Urinary bladder (tissue), 4 donors: ENCODE measurements at places on chromosomes 1 and 21. TPM values are rescaled to one million over a fixed set of nuclear protein-coding genes. Genes with fewer than 3 reads are reported as not detected.

PLA2G4A gene
- 36.8 TPM for total RNA-seq

GRCh38 chr1:13960375-13960987, 260.5 kb downstream of the PRDM2 start:
- peak; percentile 33 for DNase-seq

DNA sequence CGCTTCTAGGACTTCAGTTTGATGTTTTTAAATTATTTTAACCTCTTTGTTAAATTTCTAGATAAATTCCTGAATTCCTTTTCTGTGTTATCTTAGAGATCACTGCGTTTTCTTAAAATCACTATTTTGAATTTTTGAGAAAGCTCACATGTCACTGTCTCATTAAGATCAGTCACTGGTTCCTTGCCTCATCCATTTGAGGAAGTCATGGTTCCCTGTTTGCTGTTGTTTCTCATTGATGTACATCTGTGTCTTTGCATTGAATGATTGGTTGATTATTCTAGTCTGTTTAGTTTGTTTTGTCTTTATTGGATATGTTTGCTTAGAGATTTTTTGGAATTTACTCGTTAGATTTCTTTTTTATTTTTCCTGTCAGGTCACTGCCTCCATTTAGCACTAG, 50.1 kb downstream of the CRP start:
- DNase-seq: no peak

DNA sequence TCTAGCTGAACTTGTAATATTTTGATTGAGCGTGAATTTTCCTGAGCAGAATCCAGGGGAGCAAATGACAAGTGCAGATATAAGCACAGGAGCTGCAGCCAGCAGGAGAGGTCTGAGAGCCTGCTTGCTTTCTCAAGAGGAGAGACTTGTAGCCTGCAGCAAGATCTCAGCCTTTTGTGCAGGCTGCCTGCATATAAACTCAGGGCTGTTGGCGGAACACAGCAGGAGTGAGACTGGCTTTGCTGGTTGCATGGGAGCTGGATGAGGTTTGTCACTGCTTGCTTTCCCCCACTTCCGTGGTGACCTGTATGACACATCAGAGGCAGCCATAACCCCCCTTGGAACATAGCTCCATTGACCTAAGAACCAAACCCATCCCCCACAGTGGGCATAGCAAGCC, 725.4 kb upstream of the RGS18 start:
- DNase-seq: no peak

- DNase-seq: no peak
Observed at GRCh38 chr1:156232201-156232894, 9.6 kb upstream of the BGLAP start.

GRCh38 chr1:160844447-160845232, 18.0 kb downstream of the CD244 start:
- no peak for DNase-seq

- no peak for DNase-seq
Observed at GRCh38 chr21:36454093-36454531, 25.8 kb downstream of the CLDN14 start.

DNA sequence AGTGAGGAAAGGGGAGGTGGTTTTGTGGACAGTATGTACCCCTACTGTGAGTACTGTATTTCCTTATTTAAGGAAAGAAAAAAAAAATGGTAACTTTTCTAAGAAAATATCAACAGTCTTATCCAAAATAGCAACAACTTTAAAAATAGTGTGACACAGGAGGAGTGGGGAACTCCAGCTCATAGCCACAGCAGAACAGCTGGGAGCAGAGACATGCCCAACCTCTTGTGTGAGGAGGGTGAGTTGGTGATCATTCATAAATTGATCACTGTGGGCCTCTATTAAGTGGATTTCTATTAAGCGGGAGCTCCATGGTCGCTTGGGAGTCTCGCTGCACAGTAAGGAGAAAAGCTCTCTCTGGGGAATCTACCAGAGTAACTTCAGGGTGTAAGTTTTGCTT, 158.8 kb upstream of the DUSP10 start:
- DNase-seq: no peak

DNA sequence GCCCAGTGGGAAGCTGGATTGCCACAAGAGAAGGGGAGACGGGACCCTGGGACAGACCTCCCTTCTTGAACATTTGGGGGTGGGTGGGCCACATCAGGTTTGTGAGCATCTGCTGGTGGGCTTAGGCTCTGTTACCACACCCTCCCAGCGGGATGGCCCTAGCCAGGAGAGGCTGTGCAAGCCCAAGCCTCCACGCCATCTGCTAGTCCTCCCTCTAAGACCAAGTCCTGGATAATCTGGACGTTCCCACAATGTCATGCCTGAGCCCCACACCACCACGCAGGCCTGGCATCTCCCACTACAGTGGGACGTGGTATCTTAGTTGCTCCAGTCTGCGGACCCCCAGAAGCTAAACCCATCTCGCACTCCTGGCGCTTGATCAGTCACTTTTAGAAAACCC, 3.7 kb upstream of the IBA57 start:
- no peak for DNase-seq

DNA sequence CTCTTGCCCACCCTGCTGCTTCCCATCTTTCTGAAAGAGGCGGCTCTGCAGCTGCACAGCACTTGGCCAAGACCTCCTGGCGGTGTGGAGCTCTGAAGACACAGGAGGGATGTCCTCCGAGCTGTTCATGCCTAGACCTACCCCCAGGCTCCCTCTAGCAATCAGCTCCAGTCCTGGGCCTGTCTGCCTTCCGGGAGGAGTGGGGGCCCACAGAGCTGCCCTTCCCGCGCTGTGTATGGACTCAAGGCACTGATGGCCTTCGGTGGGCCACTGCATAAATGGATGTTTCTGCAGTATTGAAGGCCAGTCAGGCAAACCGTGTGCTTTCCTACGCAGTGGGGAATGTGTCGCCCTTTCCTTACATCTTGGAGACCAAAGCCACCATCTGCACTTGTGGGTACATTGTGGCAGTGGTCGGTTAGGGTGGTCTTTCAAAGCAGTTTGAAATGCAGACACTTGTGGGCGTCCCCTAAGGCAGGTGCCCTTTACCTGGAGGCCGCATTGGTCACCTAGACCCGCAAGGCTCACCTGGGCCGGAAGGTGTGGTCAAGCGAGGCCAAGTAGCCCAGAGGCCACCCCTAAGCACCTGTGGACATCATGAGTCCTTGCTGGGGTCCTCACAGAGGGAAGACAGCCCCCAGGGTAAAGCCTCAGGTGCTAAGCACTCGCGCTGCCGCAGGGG, 912 bp upstream of the PKNOX1 start:
- no peak for DNase-seq

GRCh38 chr1:183328371-183328770, 89.8 kb downstream of the NMNAT2 start:
- no peak for DNase-seq

DNA sequence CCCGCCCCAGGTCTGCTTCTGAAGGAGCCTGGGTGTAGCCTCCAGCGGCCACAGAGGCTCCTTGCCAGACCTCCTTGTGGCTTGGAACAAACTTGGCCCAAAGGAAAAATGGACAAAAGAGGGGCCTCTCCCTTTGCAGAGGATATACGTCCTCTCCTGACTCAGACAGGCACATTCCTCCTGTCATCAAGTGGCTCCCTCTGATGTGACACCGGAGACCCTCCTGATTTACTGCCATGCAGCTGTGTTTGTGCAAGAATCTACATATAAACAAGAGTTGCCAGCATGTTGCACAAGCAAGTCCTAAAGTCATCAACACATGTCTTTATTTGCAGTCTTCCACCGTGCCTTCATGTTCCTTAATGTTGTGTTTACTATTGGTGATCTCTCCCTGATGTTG, 54.1 kb upstream of the F3 start:
- DNase-seq: no peak

GRCh38 chr1:8512504-8512903, 194.6 kb downstream of the SLC45A1 start:
- DNase-seq: no peak

DNA sequence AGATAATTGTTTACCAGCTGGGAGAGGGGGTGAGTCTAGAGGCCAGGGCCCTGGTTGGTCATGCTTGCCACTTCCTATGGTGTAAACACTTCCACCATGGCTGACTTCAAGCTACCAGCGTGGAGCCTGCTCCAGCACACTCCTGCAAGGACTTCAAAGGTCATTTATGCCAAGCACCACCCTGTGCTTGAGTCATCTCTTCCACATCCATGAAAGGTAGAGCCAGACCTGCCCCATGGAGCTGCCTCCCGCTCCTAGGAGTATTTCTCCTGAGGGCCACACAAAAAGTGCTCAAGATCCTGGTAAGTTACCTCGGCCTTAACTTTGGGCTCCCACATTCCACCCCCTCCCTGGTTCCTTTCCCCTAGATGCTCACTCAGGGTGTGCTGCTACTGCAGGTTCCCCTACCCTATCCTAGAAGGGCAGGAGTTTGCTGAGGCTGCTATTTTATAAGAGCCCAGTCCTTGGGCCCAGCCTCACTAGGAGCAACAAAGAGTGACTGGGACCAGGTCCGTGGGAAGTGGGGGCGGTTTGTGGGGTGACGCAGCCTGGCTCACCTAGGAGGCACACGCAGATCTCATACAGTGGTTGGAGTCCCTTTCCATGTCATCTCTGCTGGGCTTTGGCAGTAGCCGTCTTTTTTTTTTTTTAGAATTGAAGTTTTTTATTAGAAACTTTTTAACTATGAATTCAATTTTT, 2.4 kb downstream of the RAB7B start:
- DNase-seq: no peak

DNA sequence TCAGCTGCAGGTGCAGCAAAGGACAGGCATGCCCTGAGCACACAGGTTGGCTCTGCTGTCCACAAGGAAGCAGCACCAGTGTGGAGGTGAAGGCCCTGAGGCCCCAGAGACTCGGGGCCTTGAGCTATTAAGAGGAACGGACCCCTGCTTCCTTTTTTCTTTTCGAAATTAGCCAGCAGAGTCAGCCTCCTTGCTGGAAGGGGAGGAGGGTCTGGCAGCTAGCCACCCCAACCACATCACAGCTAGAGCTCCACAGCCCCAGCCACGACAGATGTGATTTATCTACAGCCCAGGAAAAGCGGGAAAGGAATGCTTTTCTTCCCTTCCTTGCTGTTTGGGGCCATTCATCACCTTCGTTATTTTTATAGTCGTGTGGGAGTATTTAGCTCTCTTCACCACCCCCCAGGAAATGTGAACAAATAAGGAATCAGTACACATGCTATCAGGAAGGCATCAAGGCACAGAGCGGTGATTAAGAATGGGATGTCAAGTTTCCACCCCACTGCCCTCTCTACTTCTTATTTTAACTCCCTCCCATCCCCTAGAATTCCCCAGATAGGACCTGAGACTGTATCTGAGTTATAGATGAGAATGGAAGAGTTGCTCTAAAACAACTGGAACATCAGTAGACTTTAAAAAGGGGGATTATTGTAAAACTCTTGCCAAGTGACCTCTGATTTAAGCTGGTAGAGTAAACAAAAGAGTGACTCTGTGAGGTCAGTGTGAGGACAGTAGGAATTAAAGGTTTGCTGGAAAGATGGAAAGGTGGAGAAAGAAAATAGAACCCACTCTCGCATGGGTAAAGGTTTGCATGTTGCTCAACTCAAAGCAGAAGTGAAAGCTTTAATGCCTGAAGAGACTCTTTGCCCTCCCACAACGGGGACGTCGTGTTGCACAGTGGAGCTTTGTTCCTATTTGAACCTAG, 224.7 kb upstream of the GJB5 start:
- DNase-seq: peak; percentile 33

DNA sequence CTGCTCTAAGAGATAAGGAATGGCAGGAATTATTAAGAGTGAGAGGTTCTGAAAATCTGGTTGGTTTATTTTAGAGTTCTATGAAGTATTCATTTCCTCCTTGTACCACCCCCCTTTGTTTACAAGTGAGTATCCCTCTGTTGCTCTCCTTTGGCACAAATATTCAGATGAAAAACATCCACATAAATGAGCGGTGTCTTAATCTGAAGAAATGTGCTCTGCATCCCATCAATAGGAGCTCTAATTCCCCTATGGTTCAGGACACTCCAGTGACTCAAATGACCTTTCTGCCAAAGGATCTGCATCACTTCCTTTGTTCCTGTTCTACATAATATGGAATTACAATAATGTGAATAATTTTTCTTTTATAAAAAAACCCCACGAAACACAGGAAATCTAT, 16.6 kb downstream of the DDAH1 start:
- DNase-seq: no peak

DNA sequence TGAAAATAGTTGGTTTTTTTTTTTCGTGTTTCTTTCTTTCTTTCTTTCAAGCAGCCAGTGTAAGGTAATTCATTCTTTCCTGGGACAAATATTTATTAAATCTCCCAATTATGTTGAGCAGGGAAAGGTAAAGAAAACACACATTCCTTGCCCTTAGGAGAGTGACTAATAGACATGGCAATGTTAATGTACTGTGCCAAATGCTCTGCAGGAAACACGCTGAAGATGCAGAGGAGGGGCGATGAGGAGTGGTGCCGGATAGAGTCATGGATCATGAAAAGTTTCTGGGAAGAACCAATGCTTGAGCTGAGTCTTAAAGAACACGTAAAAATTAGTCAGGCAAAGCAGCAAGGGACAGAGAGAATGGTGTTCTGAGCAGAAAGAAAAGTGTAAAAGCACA, 199.2 kb downstream of the DNM3 start:
- no peak for DNase-seq

DNA sequence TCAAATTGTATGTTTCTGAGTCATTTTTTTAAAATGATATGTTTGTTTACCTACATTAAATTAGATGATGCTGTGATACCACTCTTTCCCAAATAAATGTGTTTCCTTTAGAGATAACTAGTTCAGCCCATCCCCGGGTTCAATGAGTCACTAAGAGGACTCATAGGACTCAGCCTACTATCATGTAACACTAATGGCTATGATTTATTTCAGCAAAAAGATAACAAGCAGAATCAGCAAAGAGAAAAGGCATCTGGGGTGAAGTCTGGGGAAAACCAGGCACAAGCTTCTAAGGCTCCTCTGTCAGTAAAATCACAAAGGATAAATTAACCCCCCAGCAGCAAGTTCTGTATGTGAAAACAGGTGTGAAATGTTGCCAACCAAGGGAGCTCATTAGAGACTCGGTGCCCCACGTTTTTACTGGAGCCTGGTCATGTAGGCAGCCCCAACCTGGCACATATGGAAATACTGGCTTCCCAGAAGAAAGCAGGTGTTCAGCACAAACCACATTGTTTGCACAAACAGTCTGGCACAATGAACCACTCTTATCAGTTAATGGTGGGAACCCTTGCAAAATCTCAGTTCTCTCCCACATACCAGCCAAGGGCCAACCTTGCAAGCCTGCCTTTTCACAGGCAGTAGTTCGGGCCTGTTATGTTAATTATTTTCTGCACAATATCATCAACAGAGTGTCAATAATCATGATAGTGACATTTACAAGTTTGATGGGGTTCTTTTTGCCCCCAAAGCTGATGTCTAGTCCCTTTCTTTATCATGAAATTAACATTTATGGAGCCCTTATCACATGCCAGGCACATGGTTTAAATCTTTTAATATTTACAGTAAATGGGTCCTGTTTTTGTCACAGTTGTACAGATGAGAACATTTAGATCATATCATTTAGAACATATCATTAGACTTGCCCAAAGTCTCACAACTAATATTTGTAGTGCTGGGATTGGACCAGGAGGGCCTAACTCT, 23.1 kb upstream of the CNN3 start:
- DNase-seq: no peak
